ENCODE measurements at places on chromosomes 7 and 10.

GRCh38 chr7:15853832-15854470 lies 167.5 kb upstream of the MEOX2 start:
- no peak for DNase-seq

DNA sequence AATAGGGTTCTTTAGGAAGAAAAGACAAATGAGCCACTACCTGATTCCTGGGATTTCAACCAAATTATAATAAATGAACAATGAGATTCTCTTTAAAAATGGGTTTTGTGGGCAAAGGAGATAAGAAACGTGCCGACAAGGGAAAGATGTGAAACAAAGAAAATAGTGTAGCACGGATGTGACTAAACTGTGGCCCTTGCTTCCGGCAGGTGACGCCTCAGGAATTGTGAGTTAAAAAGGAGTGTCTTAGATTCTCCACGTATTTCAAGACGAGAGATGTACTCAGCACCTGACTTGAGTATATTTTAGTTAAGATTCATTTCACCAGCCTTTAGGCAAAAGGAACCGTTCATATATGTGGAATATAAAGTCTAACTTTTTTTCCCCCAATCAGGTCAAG lies 75.9 kb downstream of the DNAH11 start:
- no peak for DNase-seq

GRCh38 chr10:76902949-76903348 lies 734.7 kb downstream of the KCNMA1 start:
- no peak for DNase-seq

DNA sequence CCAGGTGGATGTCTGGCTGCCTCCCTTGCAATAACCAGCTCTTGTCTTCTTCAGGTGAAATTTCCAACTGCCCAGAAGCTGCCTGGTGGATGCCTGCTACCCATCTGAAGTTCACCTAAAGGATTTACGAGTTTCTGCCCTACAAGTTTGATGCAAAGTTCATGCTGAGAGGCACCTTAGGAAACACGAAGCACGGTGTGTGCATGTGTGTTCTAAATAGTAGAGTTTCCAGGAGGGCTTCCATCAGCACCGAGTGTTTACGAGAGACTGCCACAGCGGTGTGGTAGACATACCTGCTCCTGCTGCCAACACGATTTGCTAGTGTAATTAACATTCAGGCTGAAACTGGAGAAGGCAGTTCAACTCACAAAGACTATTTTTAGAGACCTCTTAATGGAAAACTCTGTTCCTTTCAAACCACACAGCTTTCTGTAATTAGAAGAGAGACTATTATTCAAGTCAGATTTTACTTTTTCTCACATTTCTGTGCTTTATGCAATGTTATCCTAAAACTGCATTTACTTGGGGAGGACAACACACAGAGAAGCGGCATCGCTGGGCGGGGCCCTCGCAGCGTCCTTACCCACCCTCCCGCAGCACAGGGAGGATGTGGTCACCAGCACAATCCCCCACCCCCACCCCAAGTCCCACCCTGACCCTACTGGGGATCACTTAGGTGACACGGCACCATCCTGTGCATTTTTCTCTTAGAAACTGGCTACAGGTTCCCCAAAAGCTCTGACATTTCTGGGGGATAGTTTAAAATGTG lies 15.5 kb upstream of the CPXM2 start:
- DNase-seq = no peak

DNA sequence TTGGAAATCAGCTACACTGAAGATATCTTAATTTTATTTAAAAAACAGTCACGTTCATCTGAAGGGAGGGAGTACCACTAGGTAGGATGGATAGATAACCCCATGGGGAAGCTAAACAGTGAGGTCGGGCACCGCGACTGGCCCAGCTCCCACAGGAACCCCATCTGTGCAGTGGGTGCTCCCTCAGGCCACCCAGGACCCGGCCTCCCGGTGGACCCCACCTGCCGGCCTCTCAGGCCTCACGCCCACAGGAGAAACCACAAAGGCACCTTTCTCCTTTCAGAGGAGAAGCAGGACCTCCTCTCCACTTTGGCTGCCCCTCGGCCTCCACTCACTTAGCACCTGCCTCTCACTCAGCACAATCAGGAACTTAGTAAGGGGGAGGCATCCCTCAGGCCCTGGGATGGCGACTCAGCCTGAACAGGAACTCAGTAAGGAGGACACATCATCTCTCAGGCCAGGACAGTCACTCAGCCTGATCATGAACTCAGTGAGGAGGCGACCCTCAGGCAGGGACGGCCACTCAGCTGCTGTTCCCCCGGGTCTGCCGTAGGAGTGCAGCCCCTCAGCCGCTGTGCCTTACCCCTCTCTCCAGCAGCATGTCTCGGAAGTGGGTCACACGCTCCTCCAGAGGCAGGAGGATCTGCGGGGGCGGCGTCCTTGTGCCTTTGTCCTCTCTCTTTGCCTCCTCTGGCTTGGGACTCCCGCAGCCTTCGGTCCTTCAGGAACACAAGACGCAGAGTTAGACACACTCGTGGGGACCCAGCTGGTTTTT lies 195.1 kb downstream of the TCERG1L start:
- DNase-seq = no peak

DNA sequence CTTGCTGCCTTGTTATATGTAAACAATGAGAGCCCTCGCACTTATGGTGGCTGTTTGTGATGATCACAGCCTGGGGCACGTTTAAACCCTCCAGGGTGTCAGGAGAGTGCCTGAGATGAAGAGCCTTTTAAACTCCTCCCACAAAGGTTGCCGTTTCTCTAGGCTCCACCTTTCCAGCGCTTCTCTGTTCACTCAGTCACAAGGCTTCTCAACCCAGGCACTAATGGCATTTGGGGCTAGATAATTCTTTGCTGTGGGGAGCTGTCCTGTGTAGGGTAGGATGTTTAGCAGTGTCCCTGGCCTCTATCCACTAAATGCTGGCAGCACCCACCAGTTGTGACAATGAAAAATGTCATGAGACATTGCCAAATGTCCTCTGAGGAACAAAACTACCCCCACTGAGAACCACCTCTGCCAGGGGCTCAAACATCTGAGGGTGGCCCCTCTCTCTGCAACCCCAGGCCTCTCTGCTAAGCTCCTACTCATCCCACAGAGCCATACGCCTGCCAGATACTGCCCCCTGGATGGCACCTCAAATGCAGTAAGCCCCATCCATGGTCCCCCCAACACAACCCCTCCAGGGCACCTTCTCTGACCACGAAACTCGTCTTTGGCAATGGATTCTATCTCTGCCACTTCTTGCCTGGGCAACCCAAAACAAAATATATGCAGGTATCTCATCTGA lies 144.3 kb upstream of the ZMIZ1 start:
- DNase-seq = no peak

DNA sequence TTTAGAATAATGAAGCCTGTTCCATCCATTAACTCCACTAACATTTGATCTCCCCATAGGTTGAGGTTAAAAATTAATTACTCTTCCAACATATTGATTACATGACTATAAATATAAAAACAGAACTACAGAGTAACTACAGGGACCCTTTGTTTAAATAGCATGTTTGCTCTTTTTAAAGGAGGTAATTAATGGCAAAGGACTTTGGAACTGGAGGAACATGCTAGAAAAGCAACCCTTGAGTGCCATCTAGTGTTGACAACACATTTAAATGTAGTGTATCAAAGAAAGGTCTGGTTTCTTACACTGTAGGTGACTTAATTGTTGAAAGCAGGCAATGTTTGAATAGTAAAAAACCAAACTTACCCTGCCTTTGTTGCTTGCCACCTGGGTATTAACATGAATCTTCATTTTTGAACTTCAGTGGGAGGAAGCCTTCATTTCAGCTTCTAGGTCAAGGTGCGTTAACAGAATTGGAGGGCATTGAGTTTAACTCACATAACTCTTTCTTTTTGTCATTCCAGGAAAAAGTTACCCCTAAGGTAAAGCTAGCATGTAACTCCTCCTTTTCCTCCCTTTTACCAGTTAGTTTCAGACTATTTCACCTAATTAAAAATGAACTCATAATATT lies 52.6 kb upstream of the CAPZA2 start:
- DNase-seq = no peak

DNA sequence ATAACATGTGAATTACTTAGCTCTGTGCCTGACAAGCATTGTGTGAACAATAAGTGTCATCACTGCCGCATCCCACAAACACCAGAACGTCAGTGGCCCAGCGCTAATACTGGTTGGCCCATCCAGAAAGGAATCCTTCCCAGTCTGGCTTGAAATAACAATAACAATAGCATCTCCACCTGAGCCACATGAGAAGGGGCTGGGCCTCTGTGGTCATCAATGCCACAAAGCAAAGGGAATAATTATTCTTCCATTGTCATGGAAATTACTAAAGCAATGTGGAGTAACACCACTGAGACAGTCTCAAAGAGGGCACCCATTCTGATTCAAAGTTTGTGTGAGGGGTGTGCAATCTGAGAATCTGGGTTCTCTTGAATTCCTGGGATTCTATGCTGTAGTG lies 105.7 kb upstream of the INHBA start:
- no peak for DNase-seq

- DNase-seq = no peak
Observed at GRCh38 chr10:106935978-106936451, 228.5 kb downstream of the SORCS1 start.
